ENCODE measurements at places on chromosomes 11 and 22.

DNA sequence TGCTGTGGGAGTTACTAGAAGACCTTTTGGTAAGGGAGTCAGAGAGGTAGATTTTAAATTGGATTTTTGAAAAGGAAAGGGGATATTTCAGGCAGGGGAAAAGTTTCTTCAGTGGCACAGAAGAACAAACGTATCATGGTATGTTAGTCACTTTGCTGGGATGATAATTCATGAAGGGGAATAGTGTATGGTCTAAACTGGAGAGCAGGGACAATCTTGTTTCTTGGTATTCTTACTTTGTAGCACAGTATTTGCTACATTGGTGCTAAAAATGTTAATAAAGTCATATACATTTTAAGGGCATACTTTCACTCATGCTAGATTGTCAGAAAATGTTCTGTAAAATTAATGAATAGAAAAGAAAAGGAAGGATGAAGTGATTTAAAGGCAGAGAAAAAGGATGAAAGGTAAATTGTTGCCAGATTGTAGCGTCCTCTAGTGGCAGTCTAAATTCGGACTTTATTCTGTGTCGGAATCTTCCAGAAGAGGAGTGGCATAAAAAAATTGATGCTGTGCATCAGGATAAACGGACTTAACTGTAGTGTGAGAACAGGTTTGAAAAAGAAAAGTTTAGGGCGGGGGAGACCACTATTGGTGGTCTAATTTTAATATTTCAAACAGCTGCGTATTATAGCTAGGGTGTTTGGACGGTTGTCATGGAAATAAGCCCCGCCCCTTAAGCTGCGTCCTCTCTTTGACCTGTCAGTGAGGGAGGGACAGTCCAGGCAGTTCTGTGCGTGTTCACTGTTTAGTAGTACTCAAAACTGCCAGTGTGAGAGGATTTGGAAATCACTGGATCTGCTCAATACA, at the start of gene BCO2:
TSS of gene BCO2 (plus strand) at position 724 of the 810 bp plus-strand sequence. CDS start 90 bp downstream, outside the sequence.
- DNase-seq, result no peak

DNA sequence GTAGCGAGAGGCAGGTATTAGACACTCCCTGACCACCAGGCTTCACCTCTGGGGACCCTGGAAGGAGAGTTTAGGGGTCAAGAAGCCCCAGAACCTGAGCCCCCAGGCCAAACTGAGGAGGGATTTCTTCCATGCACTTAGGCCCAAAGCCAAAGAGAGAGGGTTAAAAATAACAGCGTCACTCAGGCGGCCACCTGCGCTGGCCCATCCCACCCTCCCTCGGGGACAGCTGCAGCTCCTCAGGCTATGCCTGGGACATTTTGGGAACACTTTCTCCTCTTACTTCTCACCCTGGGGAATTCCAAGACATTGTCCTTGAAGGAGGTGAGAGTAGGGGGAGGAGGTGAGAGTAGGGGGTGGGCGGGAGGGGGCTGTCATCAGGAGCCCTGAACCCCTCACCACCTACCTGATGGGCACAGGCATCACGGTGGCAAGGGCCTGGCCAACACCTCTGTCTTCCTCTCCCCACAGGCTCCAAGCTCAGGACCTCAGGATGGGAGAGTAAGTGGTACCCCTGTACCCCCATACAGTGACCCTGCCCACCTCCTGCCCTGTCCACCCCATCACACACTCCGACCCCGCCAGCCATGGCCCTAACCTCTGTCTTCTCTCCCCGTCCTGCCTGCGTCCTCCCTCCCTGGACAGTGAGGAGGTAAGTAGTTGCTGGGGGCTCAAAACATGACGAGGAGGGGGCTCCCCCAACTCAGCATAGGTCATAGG, 583 bp downstream of the TNNI2 start:
- no peak for DNase-seq

- no peak for DNase-seq
Measured at GRCh38 chr11:122784325-122784955, 53.9 kb upstream of the CRTAM start.

- no peak for DNase-seq
Measured at GRCh38 chr11:13053255-13053917, 44.3 kb downstream of the RASSF10 start.

DNA sequence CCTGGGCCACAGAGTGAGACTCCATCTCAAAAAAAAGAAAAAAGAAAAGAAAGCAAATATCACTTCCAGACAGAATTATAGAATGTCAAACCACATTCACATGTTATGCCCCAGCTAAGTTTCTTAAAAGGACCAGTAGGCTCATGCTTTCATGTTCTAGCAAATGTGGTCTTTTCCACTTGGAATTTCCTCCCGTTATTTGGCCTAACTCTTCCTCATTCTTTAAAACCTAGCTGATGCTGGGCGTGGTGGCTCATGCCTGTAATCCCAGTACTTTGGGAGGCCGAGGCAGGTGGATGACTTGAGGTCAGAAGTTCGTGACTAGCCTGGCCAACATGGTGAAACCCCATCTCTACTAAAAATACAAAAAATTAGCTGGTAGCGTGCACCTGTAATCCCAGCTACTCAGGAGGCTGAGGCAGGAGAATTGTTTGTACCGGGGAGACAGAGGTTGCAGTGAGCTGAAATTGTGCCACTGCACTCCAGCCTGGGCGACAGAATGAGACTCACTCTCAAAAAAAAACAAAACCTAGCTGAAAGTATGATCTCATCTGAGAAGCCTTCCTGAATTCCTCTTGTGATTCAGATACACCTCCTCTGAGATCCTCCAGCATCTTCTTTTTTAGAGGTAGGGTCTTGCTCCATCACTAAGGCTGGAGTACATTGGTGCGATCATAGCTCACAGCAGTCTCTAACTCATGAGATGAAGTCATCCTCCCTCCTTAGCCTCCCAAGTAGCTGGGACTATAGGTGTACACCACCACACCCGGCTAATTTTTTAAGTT, 50.4 kb downstream of the FCHSD2 start:
- no peak for DNase-seq

GRCh38 chr22:44179196-44179988, 1.3 kb upstream of the PARVG start:
- DNase-seq, result no peak

DNA sequence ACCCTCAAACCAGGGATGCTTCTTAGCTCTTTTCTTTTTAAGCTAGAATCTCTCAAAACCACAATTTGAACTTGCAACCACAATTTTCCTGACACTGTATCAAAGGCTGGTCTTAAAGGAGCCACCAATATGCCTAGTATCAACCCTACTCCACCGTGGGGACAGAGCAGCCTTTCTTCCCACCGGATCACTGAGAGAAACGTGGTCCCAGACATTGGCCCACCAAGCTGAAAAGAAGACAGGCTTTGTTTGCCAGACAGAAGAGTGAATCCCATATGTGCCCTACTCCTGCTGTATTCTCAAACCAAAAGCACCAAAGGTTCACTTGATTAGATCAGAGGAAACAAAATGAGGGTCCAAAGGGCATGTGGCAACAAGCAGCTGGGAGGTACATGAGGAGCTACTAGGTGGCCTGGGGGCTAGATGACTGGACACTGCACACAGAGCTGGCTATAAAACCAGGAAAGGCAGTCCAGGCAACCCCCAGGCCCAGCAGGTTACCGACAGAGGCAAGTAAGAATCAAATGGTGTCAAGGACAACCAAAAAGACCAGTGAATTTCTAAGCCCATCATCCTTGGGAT, 3.6 kb upstream of the VWCE start:
- DNase-seq, result no peak

- DNase-seq, result no peak
Measured at GRCh38 chr11:13364388-13364787, 86.8 kb downstream of the BMAL1 start.

DNA sequence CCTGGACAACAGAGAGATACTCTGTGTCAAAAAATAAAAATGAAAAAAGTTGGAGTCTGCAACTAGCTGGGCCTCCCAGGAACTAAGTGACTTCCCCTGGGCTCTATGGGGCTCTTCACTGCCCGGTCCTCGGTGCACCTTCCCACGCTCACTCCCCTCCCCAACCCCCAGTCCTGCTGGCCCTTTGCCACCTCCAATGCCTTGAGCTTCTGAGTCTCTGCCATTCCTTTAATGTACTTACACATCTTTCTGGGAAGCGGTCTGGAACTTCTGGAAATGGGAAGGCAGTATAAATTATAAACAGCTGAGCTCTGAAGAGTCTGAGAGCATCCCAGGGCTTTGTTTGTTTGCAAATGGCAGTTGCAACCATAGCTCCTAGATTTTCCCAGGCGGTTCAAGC, 5.9 kb upstream of the BATF2 start:
- DNase-seq, result no peak

DNA sequence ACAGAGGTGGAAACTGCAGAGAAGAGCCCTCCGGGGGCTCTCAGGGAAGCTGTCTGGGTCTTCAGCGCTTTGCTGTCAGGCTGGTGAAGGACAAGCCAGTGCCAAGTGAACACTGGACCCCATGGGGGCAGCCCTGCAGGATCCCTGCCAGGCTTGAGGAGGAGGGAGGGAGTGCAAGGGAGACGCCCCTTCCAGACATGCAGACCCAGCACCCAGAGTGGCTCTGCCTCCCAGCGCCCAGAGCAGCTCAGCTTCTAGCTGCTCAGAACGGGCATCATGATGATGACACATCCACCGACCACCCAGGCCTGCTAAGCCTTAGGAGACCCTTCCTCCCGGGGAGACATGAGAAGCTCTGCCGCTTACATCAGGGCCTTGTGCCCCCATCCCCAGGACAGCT, 39.7 kb downstream of the TBX1 start:
- no peak for DNase-seq

DNA sequence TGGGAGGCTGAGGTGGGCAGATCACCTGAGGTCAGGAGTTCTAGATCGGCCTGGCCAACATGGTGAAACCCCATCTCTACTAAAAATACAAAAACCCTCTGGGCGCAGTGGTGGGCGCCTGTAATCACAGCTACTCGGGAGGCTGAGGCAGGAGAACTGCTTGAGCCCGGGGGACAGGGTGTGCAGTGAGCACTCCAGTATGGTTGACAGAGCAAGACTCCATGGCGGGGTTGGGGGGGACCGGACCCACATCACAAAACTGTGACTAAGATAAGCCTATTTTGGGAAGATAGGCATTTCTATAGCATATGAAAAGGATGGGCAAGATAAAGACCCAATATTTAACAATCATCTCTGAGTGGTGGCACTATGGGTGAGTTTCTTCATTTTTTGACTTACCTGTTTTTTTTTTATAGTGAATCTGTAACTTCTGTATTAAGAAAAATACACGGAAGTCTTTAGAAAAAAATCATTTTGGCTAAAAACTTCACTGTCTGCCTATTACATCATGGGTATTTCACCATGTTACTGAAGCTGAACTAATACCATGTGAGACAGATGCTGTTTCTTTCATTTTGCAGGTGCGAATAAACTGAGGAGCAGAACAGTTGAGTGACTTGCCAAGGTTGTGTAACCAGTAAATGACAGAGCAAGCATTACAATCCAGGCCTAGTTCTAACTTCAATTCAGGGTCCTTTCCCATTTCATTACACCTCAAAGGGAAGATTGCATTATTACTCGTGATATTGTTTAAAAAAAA, 2.5 kb downstream of the CELF1 start:
- DNase-seq, result no peak

- DNase-seq, result no peak
Measured at GRCh38 chr11:69008737-69009440, 4.2 kb downstream of the MRGPRF start.

GRCh38 chr11:45801723-45802315, 3.1 kb upstream of the SLC35C1 start:
- DNase-seq, result no peak

GRCh38 chr11:495537-495931, 11.5 kb downstream of the RNH1 start:
- DNase-seq, result no peak

GRCh38 chr11:86156397-86156955, 87.6 kb upstream of the PICALM start:
- DNase-seq, result no peak

GRCh38 chr11:72607496-72607895, 66.7 kb downstream of the PDE2A start:
- DNase-seq, result no peak

DNA sequence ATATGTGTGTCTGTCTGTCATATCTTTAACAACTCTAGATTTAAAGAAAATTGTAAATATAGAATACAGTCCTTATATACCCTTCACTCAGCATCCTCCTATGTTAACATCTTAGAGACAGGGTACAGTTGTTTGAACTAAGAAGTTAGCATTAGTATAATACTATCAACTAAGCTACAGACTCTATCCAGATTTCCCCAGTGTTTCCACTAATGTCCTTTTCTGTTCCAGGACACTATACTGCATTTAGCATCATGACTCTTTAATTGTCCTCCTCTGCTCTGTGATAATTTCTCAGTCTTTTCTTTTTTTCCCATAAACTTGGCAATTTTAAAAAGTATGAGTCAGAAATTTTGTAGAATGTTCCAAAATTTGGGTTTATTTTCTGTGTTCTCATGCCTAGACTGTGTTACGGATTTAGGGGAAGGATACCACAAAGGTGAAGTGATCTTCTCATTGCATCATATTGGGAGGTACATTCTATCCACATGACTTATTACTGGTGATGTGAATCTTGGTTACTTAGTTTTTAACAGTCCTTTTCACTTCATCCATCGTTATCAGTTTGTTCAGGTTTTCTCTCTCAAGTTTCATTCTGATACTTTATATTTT, 168.4 kb downstream of the SBF2 start:
- DNase-seq, result no peak

Data from stimulated activated CD8-positive, alpha-beta memory T cell treated with anti-CD3 and anti-CD28 coated beads, Interleukin-2, amount 100 ng/mL, for 1 hour (primary cell).